Panc1 (cell line): ENCODE measurements at places on chromosomes 5 and 9. TPM values are rescaled to one million over a fixed set of nuclear protein-coding genes. Genes with fewer than 3 reads are reported as not detected.

ZBTB26 gene
- 4.5 TPM for total RNA-seq

ADAMTS6 gene
- total RNA-seq: 0.64 TPM

DNA sequence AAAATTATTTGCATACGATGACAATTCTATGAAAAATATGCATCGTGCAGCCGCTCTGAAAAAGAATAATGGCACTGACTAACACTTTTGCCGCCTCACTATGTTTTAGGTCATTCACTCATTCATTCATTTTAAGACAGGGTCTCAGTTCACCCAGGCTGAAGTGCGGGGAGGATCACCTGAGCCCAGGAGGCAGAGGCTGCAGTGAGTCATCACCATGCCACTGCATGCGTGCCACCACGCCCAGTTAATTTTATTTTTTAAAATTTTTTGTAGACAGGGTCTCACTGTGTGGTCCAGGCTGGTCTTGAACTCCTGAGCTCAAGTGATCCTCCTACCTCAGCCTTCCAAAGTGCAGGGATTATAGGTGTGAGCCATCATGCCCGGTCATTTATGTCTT is 37.0 kb downstream of the RAPGEF1 start:
- no peak overlapping the region for H3K4me3 ChIP-seq
- no peaks in the 10 kb centered on the region for H3K27me3 ChIP-seq
- DNase-seq: no peak

DNA sequence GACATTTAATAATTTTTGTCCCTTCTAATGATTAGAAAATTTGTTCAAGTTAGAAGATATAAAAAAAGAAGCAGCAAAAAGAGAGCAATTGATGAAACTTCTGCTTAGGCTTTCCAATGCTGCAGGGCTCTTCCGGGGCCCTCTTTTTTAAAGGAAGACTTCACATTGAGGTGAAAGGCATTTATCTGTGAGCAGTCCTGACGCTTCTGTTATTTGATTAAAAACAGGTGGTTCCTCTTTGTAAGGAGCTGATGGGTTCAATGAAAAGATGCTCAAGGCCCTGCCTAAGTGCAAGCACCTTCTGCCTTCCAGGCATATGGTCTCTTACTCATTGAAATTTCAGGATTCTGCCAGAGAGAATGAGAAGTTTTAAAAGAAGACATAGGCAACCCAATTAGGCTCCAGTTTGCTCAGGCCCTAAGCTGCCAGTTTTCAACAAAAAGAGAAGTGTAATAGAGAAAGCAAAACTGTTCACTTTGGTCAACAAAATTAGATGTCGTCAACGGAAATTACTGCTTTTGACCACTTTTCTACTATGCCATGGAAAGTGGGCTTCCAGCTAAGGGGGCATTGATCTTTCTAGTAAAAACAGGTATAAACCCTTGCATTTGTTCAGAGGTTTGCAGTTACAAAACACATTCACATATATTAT is 100.2 kb downstream of the INSYN2B start:
- no peaks in the 10 kb centered on the region for H3K4me1 ChIP-seq
- no peak for DNase-seq
- H3K36me3 ChIP-seq: no peaks in the 10 kb centered on the region
- no peak overlapping the region for H3K4me3 ChIP-seq

DNA sequence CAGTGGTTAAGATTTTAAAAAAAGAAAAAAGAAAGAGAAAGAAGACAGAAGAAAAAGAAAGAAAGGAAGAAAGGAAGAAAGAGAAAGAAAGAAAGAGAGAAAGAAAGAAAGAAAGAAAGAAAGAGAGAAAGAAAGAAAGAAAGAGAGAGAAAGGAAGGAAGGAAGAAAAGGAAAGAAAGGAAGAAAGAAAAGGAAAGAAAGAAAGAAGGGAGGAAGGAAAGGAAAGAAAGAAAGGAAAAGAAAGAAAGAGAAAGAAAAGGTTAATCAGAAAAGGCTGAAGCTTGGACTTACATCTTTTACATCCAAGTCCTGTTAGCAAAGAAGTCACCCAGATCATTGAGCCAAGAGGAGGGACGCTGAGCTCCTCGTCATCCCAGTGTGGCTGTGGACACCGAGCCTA is 70.0 kb downstream of the IRX2 start:
- no peak overlapping the region for H3K4me3 ChIP-seq
- no peaks in the 10 kb centered on the region for H3K4me1 ChIP-seq
- H3K27me3 ChIP-seq: peaks cover 6% of the 10 kb centered on the region; the same call in 1 of the 2 replicates

GRCh38 chr5:113067635-113068344 is 91.2 kb downstream of the DCP2 start:
- no peaks in the 10 kb centered on the region for H3K4me1 ChIP-seq
- no peak overlapping the region for H3K4me3 ChIP-seq
- no peaks in the 10 kb centered on the region for H3K36me3 ChIP-seq
- H3K27me3 ChIP-seq: no peaks in the 10 kb centered on the region
- no peak overlapping the region for H3K27ac ChIP-seq

- H3K36me3 ChIP-seq: peaks cover 3% of the 10 kb centered on the region; the same call in 1 of the 2 replicates
- no peaks in the 10 kb centered on the region for H3K27me3 ChIP-seq
- H3K4me3 ChIP-seq: no peak overlapping the region
- no peak overlapping the region for H3K27ac ChIP-seq
Measured at GRCh38 chr5:138778234-138778633, 25.0 kb downstream of the CTNNA1 start.

GADD45G gene
- 1.2 TPM for total RNA-seq

DNA sequence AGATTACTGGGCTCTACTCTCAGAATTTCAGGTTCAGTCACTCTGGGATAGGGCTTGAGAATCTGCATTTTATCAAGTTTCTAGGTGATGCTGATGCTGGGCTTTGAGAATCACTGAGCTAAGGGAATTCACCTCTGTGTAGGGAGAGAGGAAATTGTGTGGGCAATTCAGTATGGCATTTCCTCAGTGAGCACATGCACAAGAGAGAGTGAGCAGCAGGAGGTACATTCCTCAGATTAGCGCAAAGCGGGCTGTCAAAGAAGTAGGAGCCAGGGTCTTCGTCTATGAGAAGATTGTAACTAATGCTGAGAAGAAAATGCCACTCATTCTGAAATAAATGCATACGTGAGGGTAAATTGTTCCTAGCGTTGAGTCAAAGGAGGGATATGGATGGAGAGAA is 175.9 kb downstream of the KIF4B start:
- DNase-seq: no peak
- no peaks in the 10 kb centered on the region for H3K27me3 ChIP-seq
- H3K4me1 ChIP-seq: no peaks in the 10 kb centered on the region
- no peak overlapping the region for H3K27ac ChIP-seq
- H3K4me3 ChIP-seq: no peak overlapping the region

DNA sequence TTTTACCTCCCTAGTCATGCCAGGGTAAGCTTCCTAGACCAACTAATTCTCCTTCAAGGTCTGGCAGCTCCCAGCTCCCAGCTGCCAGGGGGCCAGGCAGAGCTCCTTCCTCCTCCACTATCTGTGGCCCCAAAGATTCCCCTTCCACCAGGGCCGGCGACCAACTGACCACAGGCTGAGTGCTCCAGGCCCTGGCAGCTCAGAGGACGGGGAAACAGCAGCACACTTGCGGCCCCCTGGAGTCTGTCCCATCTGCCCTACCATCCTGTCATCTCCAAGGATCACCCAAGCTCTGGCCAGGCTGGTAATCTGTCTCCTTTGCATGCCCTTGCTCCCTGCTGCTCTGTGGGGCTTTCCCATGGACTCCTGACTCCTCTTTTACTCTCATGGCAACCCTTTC is 31.2 kb upstream of the BASP1 start:
- H3K27me3 ChIP-seq: no peaks in the 10 kb centered on the region
- H3K4me1 ChIP-seq: peaks cover 7% of the 10 kb centered on the region
- no peak for DNase-seq
- H3K4me3 ChIP-seq: no peak overlapping the region
- no peaks in the 10 kb centered on the region for H3K36me3 ChIP-seq

GRCh38 chr5:138829341-138829740 is 45.8 kb downstream of the LRRTM2 start:
- H3K27me3 ChIP-seq: no peaks in the 10 kb centered on the region
- DNase-seq: no peak
- H3K36me3 ChIP-seq: peaks cover 19% of the 10 kb centered on the region
- H3K27ac ChIP-seq: no peak overlapping the region
- no peak overlapping the region for H3K4me3 ChIP-seq
- 0 out of 2 replicates have a peak, but pooled peaks cover 4% of the 10 kb centered on the region for H3K4me1 ChIP-seq

- no peaks in the 10 kb centered on the region for H3K36me3 ChIP-seq
- no peak overlapping the region for H3K27ac ChIP-seq
- DNase-seq: no peak
Measured at GRCh38 chr9:23887781-23888180, 61.7 kb upstream of the ELAVL2 start.

DNA sequence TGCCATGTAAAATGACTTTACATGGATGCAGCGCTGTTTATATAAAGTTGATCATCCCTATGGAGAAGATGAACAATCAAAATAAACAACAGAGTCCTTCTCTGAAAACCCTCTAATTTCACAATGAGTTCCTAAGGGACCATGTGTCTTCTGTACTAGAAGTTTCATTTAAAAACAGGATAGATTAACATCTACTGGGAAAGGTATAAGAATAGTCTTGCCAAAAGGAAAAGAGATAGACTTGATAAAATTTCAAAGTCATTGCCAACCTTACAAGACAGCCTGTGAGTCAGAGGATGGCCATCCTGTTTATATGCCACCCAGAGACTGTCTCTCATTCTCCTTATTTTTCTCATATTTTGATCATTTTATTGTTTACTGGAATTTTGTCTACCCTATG is 367.1 kb upstream of the PDE4D start:
- H3K4me3 ChIP-seq: no peak overlapping the region
- no peaks in the 10 kb centered on the region for H3K4me1 ChIP-seq
- no peaks in the 10 kb centered on the region for H3K27me3 ChIP-seq
- H3K27ac ChIP-seq: no peak overlapping the region
- DNase-seq: no peak

DNA sequence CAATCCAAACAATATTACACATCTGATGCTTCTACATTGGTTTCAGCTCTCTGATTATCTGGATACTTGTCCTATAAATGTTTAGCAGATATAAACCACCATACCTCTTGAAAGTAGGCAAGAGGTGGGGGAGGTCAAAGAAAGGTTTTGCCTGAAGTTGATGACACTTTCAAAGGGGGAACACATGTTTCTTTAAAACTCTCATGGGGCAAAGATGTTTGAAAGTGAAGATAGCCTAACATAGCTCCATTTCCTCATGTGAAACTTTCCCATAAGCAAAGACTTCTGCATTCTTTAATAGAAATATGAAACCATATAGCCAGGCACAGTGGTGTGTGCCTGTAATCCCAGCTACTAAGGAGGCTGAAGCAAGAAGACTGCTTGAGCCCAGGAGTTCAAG is 62.1 kb downstream of the CETN3 start:
- H3K27ac ChIP-seq: no peak overlapping the region
- peaks cover 6% of the 10 kb centered on the region for H3K27me3 ChIP-seq
- DNase-seq: no peak
- no peaks in the 10 kb centered on the region; the same call in 1 of the 2 replicates for H3K36me3 ChIP-seq
- no peak overlapping the region for H3K4me3 ChIP-seq

FIBCD1 gene
- 16.3 TPM for total RNA-seq
